ENCODE measurements at places on chromosomes 3 and 15.
A peak's percentile ranks its signal among the peaks of the same experiment; 100 is the strongest.

DNA sequence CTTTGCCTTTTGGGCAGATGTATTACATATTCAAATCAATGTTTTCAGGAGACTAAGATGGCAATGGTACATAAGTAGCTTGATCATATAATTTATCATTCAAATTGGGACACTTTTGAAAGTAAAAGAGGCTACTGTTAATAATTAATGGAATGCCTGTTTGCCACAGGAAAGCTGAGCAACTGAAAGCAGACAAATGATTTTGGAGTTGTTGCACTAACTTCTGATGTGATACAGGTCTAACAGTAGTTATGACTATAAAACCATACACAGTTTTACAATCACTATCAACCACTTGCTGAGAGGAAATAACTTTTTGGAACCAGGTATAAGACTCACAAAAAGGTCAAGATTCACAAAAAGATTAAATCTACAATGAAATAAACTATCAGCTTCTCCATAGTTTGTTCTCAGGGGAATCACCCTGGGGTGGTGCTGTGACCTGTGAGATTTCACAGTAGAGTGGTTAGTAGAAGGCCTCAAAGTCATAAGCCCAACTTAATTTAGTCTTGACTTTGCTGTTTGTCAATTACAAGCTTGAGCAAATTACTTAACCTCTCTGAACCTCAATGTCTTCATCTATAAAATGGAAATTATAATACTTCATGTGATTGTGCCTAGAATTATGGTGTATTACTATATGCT, 42.7 kb downstream of the HHLA2 start:
- no peak for DNase-seq

DNA sequence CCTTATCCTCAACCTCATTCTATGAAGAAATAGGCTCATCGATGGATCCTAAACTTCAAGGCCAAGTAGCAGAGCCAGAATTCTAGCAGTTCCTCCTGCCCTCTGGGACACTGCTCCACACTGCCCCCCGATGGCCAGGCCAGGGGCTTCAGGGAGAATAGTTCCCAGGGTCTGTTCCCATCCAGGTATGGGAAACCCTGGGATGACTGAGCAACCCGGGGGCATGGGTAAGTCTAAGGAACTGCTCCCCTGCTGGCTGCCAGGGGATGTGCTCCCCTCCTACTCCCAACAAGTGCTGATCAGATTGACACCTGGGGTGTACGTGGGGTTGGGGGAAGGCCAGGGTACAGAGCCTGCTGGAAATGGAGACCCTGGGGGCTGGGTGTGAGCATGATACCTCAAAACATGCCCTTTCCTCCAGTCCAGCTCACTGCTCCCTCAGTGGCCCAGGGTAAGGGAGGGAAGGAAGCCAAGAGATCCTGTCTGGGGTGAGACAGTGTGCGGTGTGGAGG, 7.6 kb downstream of the ULK3 start:
- DNase-seq = peak; percentile 24

DNA sequence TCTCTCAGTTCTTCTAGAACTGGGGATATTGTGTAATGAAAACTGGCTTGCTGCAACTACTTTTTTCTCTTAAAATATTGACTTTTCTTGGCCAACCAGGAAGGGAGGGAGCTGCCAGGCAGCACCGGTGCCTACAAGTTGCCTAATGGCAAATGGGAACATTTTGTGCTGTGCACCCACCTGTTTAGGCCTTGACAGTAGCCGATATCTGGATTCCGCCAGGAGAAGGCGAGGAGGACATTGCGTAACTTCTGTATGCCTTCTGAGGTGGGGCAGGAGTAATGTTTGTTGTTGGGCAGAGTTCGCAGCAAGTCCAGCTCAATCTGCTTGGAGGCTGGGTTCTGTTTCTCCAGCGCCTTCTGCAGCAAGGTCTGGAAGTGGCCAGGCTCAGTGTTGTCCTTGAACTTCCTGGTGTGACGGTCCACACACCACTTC, 64.9 kb downstream of the TBC1D2B start:
- DNase-seq = no peak

DNA sequence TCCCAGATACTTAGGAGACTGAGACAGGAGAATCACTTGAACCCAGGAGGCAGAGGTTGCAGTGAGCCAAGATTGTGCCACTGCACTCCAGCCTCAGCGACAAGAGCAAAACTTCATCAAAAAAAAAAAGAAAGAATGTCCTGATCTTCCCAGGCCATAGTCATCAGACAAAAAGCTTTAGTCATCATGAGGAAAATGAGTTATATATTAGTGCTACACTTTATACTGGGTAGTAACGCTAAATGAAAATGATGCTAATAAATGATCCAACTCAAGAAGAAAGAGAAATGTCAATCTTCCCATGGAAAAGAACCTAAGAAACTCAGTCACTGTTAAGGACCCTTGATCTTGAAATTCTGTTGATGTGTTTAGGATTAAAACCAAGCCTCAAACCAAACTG, 26.3 kb upstream of the TRIM59 start:
- DNase-seq = no peak

DNA sequence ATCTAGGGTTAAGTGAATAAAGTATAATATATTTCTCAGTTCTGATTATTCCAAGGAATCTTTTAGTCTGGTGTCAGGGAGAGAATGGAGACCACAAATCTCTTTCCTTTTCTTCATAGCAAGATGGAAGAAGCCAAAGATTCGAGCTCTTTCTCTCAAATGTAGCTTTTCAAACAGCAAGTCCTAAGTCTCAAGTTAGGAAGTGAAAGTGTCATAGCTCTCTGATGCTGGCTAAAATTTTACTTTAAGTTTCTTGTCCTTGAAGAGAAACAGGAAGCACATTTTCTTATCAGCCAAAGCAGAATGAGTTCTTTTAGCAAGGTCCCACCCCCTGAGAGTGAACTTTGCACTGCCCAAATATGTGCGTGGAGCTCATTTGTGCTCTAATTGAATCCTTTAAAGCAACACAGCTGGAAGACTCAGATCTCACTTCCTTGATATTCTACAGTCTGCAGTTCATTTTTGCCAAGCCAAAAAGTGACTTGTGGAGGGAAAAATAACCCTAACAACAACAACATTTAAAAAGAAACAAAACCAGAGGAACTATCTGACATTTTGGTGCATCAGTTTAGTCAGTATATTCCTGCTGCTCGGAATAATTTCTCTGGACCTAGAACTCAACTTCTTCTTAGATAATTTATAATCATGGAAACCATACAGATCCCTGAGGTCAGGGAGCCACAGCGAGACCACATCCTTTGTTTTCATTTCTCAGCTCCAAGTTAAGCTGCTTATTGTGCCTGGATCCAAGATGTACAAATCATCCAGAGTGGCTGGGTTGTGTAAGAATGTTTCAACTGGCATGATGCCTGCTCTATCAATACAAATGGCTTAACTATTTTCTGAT, 238.7 kb upstream of the P2RY1 start:
- no peak for DNase-seq

DNA sequence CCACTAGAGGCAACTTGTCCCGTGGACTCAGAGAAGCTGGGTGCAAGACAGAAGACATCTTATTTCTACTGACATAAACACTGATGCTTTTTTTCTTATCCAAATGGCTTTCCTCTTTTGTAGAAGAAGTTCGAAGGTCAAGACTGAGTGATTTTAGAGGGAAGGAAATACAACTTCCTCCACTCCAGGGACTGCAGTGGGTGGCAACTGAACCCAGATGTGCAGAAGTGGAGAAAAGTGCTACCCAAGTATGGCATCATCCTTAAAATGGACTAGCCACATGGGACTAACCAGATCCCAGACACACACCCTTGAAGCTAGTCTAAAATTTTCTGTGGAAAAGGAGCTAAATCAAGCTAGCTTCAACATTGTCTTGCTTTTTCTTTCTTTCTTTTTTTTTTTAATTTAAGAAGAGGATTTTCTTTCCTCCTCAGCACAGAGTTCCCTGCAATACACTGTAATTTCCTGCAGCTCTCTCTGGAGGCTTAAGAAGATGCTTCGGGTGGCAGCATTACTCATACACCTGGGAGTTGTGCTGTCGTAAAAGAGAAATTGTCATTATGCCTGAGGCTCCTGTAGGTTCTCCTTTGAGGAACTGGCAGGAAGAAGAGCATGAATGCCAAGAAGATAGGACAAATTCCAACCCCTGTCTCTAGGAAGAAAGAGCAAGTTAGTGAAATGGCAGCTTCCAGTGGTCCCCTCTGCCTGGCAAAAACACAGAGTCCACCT, 3.8 kb upstream of the FRMD4B start:
- no peak for DNase-seq

- no peak for DNase-seq
These were observed 236.8 kb downstream of the OPA1 start for GRCh38 chr3:193829781-193830180.

DNA sequence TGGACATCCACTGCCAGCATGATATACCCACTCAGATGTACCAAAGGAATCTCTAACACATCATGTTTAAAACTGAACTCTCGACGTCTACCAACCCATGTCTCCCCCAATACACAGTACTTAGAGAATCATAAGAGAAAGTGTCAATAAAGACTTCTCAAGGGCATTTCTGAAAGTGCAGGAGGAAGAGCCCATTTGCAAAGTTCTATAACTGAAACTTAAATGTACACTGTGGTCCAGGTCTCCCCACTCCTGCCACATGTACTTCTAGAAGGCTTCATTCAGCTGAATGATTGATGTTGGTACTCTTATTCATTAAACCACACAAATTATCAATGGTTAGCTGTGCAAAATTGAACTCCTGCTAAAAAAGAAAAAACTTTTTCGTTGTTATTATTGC, 31.8 kb downstream of the HERC1 start:
- no peak for DNase-seq

DNA sequence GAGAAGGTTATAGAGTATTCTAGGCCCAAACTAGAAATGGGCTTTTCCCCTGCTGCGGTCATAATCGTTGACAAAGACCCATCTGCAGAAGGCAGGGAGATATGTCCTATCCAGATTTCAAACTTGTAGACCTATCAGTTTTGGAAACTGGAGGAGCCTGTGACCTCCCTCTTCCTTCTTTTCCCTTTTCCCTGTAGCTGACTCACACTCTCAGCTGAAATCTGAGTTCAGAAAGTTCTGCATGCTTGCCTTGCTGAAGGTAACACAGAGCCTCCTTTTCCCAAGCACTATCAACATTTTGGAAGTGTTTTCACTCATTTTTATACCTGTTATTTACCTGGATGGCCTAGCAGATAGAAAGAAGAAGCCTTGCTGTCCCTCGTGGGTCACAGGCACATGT, 59.1 kb upstream of the PSMD6 start:
- no peak for DNase-seq

GRCh38 chr15:76903251-76903681, 1.9 kb downstream of the SCAPER start:
- no peak for DNase-seq

- no peak for DNase-seq
These were observed 64.8 kb upstream of the STIMATE start for GRCh38 chr3:52962160-52962559.

DNA sequence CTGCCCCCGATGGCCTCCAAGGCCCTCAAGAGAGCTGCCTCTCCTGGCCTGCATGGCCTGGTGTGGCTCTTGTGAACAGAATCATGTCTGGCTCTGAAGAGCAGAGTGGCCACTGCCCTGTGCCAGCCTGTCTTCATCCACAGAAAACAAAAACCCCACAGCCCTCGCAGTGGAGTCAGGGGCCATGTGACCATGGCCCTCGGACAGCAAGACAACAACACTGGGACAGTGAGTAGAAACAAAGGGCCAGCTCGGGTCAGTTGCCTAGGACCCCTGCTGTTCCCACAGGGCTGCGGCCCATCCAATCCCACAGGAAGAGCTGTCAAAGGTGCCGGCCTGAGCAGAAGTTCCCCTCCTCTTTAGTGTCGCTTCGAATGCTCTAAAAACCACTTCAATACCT, 72.5 kb downstream of the UMPS start:
- no peak for DNase-seq

DNA sequence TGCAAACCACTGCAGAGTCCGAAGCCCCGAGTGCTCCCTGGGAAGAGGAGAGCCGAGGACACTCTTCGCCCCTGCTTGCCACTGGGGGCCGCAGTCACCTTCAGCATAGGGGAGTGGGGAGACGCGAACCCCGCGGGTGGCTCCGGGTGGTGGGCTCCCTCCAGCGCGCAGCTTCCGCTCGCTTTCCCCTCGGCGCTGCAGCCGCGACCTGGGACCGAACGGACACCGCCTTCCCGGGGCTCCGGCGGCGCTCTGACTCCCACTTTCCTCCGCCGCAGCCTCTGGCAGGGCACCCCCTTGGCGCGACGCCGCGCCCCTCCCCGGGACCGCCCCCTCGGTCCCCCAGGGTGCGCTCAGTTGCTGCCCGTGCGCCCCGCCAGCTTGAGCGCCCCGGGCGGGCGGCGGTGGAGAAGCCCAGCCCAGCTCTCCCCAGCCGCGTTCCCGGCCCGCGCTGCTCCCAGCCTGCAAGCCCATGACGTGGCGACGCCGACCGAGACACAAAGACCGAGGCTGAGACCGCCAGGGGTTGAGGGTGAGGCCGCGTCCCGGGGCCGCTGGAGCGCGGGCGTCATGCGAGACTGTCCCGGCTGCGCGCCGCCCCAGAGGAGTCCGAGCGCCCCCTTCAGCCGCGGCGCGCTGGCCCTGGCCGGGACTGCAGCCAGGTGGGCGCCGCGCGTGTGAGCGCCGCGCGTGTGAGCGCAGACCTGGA, at the start of gene MINAR1:
TSS of gene MINAR1 (plus strand) at position 701 of the 709 bp plus-strand sequence. CDS start 23,812 bp downstream, outside the sequence.
- DNase-seq = no peak

DNA sequence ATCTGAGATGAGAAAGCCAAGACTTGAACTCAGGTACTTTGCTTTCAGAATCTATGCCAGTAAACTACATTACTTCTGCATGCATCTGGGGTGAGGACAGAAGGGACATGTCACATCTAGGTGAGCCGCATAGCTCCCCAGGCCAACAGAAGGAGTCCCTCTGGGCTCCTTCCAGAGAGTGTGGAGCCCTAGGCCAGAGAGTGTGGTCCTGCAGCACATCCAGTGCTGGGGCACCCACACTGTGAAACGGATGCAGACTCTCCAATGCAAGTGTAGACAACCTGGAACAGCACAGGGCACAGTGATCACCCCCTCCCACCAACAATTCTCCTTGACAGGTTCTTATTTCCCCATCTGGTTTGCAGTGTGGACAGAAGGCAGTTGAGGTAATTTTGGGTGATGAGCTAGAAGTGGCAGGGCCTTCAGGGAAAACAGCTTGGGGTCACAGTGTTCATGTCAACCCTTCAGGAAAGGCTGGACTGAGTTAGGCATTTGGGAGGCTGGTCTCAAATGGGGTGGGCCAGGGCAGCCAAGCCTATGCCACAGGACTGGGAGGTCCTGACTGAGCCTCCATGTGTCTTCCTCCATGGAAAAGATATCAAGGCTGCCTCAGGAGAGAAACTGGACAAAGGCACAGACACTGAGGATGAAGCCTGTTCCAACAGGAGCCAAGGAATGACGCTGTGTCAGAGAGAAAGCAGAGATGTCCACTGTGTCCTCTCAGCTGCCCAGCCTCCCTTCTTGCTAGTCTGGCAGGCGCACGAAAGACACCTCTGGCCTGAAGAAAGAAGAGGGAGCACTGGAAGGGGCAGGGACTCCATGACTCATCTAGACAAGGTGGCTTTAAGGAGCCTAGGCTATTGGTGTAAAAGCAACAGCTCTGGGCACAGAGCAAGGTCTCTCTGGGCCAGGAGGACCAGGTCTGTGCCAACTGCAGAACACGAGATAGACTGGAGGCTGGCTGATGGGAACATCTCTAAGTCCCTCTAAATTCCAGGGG, 1.7 kb downstream of the PLCD1 start:
- no peak for DNase-seq

All from effector CD8-positive, alpha-beta T cell (primary cell).